ENCODE measurements at places on chromosomes 3 and 15. TPM values are rescaled to one million over a fixed set of nuclear protein-coding genes. Genes with fewer than 3 reads are reported as not detected.

DNA sequence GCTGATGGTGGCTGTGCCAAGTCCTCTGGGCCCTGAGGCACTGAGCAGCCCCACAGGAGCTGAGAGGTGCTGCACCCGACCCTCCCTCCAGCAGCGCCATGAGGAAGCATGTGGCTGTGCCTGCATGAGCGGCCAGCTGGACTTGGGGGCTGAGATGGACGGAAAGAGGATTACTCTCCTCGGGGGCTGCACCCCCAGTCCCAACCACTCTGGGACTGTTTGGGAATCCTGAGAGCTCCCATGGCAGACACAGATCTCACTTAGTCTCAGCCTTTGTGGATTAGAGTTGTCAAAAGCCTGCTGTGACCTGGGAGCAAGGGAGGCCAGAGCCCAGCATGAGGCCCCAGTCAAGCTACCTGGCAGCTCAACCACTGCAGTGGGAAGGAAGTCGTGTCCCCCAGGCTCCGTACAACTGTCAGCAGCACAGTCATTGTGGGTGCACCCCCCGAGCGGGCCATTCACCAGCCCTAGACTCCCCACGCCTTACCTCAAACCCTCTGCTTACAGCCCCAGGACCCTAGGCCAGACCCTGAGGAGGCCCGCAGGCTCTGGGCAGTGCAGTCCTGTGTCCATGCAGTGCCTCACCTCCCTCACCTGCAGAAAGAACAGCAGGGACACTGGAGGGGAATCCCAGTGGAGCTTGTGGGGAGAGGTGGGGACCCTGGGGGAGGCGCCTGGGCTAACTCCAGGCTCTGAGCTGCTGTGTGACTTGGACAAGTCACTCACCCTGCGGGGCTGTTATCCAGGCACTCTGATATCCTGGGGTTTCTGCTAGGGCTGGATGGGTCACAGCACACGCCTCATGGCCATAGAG lies 17.1 kb downstream of the PRR23E start:
- DNase-seq: no peak
- H3K36me3 ChIP-seq: no peaks in the 10 kb centered on the region
- H3K4me1 ChIP-seq: peaks cover 7% of the 10 kb centered on the region
- H3K27me3 ChIP-seq: peaks cover 7% of the 10 kb centered on the region
- no peak overlapping the region for H3K4me3 ChIP-seq

- no peak overlapping the region for H3K27ac ChIP-seq
- H3K4me1 ChIP-seq: peaks cover 4% of the 10 kb centered on the region
- H3K27me3 ChIP-seq: peaks cover 2% of the 10 kb centered on the region
- H3K4me3 ChIP-seq: no peak overlapping the region
- H3K36me3 ChIP-seq: no peaks in the 10 kb centered on the region
Observed at GRCh38 chr3:16174976-16175901, 759 bp downstream of the GALNT15 start.

ADGRG7 gene
- total RNA-seq: not detected

CIP2A gene
- total RNA-seq: 13.3 TPM

ZIC4 gene
- 2.2 TPM for total RNA-seq

OR5H2 gene
- not detected for total RNA-seq

NRG4 gene
- 2.7 TPM for total RNA-seq

All from endothelial cell (in vitro differentiated cells).